ENCODE measurements at places on chromosomes 13 and 19.

GRCh38 chr13:109348519-109349258, 437.7 kb downstream of the IRS2 start:
- DNase-seq = no peak

GRCh38 chr13:69660155-69660554, 447.5 kb upstream of the ATXN8OS start:
- DNase-seq = no peak

DNA sequence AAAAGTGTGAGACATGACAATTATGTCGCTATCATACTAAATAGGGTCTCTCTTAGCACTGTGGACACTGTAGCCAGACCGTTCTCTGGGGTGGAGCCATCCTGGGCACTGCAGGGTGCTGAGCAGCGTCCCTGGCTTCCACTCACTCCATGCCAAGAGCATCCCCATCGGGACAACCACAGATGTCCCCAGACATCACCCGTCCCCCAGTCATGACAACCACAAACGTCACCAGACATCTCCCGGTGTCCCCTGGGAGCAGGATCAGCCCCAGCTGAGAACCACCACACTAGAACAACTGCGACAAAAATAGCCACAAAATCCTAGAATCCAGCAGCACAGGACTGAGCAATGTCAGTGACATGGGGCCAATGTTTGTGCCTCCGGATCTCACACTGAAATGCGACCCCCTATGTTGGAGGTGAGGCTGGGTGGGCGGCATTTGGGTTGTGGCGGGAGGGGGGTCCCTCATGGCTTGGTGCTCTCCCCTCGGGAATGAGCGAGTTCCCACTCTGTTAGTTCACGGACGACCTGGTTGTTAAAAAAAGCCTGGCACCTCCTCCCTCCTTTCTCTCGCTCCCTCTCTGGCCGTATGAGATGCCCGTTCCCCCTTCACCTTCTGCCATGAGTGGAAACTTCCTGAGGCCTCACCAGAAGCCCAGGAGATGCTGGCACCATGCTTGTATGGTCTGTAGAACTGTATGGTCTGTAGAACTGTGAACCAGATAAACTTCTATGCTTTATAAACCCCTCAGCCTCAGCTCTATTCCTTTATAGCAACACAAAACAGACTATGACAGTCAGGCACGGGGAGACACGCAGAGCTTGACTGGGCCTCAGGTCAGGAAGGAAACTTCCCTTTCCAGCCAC, 93.9 kb downstream of the GADD45B start:
- no peak for DNase-seq

- DNase-seq = no peak
Observed at GRCh38 chr13:75689686-75690085, 53.6 kb downstream of the LMO7 start.

GRCh38 chr13:61110732-61111131, 304.9 kb downstream of the PCDH20 start:
- DNase-seq = no peak

DNA sequence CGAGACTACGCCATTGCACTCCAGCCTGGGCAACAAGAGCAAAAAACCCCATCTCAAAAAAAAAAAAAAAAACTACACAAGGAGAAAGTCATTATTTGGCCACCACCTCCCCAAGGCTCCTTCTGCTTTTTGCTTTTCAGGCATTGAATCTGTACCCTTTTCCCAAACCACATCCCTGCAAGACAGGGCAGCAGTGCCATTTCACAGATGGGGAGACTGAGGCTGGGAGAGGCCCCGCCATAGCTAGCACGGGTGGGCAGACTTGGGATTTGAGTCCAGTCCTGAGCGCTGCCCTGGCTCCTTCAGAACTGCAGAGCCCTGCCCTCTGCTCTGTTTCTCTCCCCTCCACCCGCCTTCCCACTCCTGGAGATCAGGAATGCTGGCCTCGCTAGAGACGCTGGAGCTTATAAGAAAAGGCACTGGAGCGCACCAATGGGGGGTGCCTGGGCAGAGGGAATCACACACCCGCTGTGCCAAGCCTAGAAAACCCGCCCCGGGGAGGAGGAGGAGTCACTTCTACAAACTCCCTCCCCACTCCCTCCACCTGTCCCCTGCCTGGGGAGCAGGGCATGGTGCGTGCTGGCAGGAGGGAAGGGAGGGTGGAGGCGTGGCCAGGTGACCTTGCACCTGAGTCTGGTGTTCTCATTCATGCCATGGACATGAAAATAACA, 17.6 kb downstream of the TJP3 start:
- no peak for DNase-seq

DNA sequence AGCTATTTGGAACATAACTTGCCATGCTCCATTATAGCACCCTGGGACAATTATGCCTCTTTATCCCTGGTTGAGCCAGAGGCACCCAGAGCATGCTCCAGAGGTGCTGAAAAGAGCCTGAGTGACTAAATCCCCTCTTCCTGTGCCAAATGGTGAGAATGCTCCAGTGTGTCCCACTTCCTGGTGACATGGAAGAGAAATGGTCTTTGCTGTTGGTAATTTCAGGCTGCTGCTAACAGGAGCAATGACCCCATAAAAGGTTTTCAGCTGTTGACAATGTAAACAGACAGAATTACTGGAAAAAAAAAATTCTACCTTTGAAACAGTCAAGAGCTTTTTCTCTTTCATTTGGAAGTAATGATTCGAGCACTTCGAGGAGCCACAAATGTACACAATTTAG, 341.8 kb downstream of the FGF9 start:
- DNase-seq = no peak
